Renal pelvis (tissue), 12 donors: ENCODE measurements at places on chromosomes 12 and 14. TPM values are rescaled to one million over a fixed set of nuclear protein-coding genes. Genes with fewer than 3 reads are reported as not detected.

DNA sequence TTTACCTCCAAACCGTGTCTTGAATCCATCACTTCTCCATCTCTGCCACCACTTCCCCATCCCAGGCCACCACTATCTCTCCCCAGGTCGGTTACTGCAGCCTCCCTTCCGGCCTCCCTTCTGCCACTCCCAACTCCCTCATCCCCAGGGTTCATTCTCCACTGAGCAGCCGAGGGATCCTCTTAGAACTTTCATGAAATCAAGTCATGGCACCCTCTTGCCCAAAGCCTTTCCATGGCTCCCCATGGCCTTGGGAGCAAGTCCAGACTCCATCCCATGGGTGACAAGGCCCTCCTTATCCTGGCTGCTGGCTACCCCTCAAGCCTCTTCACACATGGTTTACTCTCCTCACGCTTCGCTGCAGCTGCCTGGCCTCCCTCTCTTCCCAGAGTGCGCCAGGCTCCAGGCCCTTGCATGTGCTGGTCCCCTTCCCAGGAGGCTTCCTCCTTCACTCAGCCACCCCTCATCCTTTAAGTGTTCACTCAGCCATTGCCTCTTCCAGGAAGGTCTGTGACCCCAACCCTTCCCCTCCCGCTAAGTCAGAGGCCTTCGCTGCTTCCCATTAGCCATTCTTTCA lies 17.9 kb upstream of the SH2B3 start:
- no peak for DNase-seq

GRCh38 chr12:91877456-91878235 lies 268.0 kb downstream of the BTG1 start:
- no peak for DNase-seq

GRCh38 chr12:109120095-109120494 lies 3.7 kb downstream of the ACACB start:
- DNase-seq, result no peak

The GRIN2B gene
- polyA plus RNA-seq, result 1.1 TPM

DNA sequence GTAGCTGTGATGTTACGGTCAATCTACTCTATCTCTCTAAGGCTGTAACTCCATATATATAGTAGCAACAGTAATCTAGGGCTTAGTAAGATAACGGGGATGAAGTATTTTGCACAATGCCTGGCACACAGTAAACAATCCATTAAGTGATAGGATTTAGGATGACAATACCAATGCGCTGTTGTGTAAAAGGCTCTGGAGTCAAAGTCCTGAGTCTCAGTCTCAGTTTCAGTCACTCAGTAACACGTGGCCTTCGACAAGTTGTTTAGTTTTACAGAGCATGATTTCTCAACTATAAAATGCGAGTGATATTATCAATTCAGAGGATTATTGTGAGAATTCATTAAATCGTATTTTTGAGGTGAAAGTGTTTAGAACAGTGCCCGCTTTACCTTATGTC lies 162.4 kb downstream of the GARIN6 start:
- no peak for DNase-seq

DNA sequence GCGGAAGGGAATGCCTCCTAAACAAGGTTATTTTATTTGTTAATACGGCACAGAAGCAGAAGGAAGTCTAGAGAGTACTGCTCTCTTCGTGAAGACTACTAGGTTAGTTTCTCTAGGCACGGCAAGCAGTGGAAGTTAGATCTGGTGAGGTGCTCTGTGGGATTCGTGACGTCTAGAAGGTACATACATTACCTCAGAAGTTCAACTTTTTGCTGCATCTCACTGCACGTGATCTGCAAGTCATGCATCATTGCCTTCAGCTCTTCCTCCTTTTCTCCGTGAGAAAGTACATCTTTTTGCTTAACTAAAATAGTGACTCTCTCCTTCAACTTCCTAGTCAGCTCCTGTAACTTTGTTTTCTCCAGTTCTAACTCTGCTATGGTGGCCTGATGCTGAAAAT lies 74.7 kb downstream of the NIN start:
- no peak for DNase-seq

GRCh38 chr14:54579621-54580020 lies 12.7 kb downstream of the SAMD4A start:
- DNase-seq, result no peak

GRCh38 chr12:118959348-118959747 lies 22.0 kb upstream of the SRRM4 start:
- DNase-seq, result no peak

The ST8SIA1 gene
- polyA plus RNA-seq, result 7.0 TPM

The CLEC4C gene
- polyA plus RNA-seq, result not detected

DNA sequence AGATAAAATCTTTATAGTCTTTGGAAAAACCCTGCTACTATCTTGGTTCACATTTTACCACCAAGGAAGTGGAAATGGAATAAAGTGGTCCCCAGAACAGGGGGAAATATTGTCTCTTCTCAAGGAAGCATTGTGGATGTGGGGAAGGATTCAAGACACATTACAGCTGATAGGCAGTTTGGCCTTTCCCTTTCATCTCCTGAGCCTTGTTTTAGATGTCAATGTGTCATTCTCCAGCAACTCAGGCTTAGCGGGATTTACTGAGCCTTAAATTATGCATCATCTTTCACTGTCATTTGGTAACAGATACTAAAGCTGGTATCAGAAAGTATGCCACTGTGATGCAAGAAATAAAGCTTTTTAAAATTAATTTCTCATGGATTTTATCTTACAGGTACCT lies 136.2 kb downstream of the STXBP6 start:
- DNase-seq, result no peak

DNA sequence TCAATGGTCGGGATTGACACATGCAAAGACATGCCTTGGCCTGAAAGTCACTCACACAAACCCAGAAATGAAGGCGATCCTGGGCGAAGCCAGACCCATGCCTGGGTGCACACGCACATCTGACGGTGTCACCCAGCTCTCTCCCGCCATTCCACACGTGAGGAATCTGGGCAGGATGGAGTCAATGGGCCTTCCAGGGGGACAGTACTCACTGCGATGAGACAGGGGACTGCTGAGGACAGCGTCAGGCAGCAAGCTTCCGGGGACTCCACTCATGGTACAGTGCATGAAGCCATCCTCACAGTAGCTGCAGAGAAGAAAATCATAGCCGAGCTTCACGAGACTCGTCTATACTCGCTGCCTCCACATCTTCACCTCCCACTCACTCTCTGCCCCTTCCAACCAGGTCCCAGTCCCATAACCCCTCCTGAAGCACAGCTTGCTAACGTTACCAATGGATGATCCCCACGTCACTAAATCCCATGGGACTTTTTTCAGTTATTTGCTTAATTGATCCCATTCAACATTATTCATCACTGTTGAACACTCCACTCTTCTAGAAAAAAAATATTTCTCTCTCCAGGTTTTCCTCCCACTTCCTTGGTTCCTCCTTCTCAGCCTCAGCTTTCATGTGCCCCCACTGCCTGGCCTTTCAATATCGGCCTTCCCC lies 77.8 kb downstream of the VWF start:
- no peak for DNase-seq

- DNase-seq, result no peak
These were observed 85.1 kb downstream of the DIP2B start for GRCh38 chr12:50589650-50590435.

- DNase-seq, result no peak
These were observed 84.6 kb downstream of the OTOGL start for GRCh38 chr12:80183939-80184338.

The CCDC184 gene
- 0.64 TPM for polyA plus RNA-seq

The SPTLC2 gene
- polyA plus RNA-seq, result 67.5 TPM

The CLEC12A gene
- polyA plus RNA-seq, result 2.2 TPM

GRCh38 chr14:101537286-101537685 lies 24.0 kb upstream of the DIO3 start:
- DNase-seq, result no peak
